ENCODE measurements at places on chromosomes 4 and X. TPM values are rescaled to one million over a fixed set of nuclear protein-coding genes. Genes with fewer than 3 reads are reported as not detected.

Gene ADGRG2
- total RNA-seq, result 0.17 TPM

Gene LRCH2
- 1.6 TPM for total RNA-seq

Gene UGT2B17
- not detected for total RNA-seq

Gene HSPA4L
- 10.9 TPM for total RNA-seq

Gene ANXA5
- total RNA-seq, result 117 TPM

Gene HDX
- 0.99 TPM for total RNA-seq

Gene UGT2B15
- not detected for total RNA-seq

Gene ZDHHC15
- 3.5 TPM for total RNA-seq

Gene BEND2
- total RNA-seq, result 0.12 TPM

All from left ventricle myocardium superior (tissue), 1 donor.